ENCODE measurements at places on chromosomes 16 and 17.

DNA sequence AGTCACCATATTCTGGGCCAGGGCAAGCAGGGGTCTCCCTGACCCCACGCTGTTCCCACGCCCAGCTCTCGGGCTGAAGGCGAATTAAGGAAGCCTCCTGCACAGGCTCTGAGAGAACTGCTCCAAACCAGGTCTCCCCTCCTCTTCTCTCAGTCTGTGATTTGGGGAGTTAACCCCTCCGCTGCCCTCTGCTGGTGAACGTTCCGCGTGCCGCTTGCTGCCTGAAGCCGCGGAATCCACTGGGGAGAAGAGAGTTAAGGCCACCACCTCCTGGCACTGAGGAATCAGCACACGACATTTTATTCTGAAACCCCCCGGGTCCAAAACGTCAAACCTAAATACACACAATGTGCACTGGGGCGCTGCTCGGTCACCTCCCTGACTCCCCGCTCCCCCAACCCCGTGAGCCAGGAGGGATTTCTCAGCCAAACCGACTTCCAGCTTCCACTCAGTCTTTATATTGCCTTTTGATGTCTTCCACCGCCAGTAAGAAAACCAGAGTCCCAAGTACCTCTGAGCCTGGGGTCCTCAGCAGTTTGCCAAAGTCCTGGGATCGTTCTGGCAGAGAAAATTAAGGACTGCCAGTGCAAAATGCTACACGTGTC, 54.4 kb upstream of the RCVRN start:
- DNase-seq = no peak

DNA sequence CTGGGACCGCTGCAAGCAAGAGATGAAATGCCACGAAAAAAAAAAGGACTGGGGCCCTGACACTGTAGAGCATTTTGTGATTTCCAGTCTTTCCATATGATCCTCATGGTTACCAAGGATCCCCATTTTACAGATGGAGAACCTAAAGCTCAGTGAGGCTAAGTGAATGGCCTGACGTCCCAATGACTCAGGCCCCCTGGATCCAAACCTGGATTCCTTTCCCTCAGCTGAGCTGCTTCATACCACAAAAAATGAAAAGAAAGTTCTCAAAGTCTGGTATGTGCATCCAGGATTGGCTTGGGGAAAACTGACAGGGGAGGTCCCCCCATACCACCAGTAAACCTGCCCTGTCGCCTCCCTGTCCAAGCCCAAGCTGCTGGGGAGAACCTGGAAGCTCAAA, 80.5 kb downstream of the TEX14 start:
- DNase-seq = no peak

DNA sequence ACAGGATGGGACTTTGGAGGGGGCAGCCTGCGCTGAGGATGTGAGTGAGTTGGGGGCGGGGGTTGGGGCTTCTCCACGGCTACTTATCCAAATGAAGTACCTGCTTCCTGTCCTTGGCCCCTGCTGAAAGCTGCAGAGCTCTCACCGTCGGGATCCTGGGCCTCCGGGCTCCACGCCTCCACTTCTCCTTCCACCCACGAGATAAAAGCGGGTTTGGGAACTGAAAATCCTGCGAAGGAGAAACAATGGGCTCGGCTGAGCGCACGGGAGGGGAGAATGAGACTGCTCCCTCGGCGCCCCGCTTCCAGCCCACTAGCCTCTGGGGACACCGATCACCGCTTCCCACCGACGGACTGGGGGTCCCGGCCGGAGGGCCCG, 486 bp downstream of the ZNF785 start:
- no peak for DNase-seq

GRCh38 chr16:57760357-57761160, 25.0 kb downstream of the KATNB1 start:
- no peak for DNase-seq

- no peak for DNase-seq
Measured at GRCh38 chr17:20279631-20280030, 187.7 kb downstream of the LGALS9B start.

- DNase-seq = no peak
Measured at GRCh38 chr17:79084291-79085153, 9.9 kb downstream of the ENGASE start.

DNA sequence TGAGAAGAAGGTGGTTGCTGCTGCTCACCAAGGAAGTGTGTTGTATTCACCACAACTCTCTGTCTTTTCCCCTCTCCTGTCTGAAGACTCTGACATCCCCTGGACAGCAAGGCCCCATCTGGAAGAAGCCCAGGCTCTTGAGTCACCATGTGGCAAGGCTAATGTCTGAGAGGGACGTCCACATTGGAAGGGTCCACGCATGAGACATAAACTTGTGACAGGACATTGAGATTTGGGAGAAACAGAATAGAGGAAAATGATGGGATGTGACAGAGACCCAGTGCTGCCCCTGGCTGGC, 176.5 kb downstream of the IRF8 start:
- no peak for DNase-seq
